Activated naive CD8-positive, alpha-beta T cell treated with anti-CD3 and anti-CD28 coated beads, Interleukin-2, amount 10 ng/mL, durations not matched to agents 7 days and 5 days (primary cell): ENCODE measurements at places on chromosomes 12 and 14. TPM values are rescaled to one million over a fixed set of nuclear protein-coding genes. Genes with fewer than 3 reads are reported as not detected.
A peak's percentile ranks its signal among the peaks of the same experiment; 100 is the strongest.

DNA sequence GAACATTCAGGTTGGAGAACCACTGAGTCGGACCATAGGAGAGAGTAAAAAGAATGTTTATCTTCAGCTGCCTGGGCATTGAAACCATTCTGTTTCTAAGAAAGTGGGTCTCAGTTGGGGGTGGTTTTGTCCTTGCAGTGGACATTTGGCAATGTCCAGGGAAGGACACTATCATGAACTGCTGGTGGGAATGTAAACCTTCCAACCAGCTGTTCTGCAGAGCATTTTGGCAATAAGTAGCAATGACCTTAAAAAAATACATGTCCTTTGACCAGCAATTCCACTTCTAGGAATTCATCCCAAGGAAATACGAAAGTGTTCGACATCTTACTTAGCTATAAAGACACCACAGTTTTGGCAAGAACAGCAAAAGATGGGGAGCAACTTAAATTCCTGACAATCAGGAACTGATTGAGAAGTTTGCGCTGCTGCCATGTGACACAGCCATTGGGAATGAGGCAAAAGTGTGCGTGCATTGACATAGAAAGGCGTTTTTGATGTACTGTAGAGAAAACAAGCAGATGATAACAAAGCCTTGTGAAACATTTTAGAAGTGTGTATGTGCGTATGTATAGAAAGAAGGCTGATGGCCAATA lies 82.9 kb upstream of the MAP1LC3B2 start:
- H3K36me3 ChIP-seq: no peaks in the 10 kb centered on the region
- peaks cover 8% of the 10 kb centered on the region for H3K4me1 ChIP-seq
- H3K27ac ChIP-seq: no peak overlapping the region
- no peak for DNase-seq
- H3K4me3 ChIP-seq: no peak overlapping the region
- peaks cover 6% of the 10 kb centered on the region for H3K27me3 ChIP-seq

DNA sequence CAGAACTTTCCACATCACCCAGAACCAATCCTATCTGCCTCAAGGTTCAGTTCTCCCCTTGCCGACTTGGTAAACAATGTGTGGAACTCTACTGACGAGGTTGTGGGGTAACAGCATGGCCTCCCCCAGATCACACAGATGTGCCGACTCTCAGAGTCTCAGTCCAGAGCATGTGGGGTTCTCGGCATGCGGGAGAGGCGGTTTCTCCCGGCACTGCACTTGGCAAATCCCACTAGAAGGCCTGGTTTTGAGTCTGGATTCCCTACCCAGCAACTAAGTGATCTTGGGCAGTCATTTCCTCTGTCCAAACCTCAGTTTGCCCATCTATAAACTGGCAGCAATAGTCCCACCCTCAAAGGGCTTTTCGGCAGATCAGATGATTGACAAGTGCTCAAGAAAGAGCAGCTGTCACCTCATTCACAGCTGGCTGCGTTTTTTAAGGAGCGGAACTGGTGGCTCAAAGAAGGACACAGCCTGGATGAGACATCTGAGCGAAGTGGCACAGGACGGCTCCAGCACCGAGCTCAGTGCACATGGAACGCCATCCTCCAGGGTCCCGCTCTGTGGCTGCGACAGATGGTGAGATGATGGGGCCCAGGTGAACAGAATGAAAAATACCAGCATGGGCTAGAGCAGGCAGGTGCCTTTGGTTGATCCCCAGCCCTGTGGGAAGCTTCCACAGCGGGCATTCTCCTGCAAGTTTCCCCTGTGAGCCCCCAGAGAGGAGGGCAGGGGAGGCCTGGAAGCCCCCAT lies 7.3 kb downstream of the TESC start:
- peaks cover 4% of the 10 kb centered on the region for H3K27me3 ChIP-seq
- peak overlapping the region; percentile 30 for H3K27ac ChIP-seq
- H3K4me1 ChIP-seq: peaks cover 15% of the 10 kb centered on the region
- H3K36me3 ChIP-seq: peaks cover 25% of the 10 kb centered on the region

DNA sequence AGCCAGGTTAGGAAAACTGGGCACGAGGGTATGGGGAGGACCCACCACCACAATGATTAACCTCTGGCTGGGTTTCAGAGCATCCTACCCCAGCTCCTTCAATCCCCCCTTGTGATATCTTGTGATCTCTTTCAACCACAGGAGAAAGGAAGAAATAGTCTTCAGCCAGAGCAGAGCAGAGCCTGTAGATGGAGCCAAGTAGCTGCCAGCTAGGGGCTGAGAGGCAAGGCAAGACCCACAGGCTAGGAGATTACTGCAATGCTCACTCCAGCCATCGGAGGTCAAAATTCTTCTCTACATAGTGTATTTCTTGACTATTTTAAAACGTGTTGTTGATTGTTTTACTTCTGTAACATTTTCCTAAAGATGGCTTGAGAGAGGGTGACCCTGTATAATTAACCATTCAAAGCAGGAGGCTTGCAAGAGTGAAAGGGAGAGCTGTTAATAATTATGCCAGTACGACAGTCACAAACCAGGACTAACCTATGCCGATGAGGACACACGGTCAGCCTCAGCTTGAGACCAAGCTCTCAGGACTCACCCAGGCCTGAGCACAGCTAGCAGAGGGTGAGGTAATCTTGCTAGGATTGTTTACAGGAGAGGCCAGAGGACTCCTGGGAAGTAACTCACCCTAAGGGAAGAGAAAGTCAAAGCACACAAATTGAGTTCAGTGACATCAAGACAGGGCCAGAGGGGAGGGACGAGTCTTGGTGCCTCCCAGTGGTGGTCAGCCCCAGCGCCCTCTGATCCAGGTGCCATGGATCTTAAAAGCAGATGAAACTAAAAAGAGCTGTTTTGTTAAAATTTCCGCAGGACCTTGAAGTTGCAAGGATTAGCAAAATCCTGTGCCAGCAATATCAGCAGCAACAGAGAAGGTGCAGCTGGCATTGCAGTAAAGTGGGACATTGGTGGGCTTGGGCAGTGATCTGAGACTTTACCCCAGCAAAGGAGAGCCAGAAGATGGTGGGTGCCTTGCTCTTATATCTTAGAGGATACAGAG lies 29.8 kb upstream of the CDKN3 start:
- H3K4me1 ChIP-seq: peaks cover 6% of the 10 kb centered on the region
- H3K4me3 ChIP-seq: no peak overlapping the region
- no peak for DNase-seq
- no peaks in the 10 kb centered on the region for H3K36me3 ChIP-seq

DNA sequence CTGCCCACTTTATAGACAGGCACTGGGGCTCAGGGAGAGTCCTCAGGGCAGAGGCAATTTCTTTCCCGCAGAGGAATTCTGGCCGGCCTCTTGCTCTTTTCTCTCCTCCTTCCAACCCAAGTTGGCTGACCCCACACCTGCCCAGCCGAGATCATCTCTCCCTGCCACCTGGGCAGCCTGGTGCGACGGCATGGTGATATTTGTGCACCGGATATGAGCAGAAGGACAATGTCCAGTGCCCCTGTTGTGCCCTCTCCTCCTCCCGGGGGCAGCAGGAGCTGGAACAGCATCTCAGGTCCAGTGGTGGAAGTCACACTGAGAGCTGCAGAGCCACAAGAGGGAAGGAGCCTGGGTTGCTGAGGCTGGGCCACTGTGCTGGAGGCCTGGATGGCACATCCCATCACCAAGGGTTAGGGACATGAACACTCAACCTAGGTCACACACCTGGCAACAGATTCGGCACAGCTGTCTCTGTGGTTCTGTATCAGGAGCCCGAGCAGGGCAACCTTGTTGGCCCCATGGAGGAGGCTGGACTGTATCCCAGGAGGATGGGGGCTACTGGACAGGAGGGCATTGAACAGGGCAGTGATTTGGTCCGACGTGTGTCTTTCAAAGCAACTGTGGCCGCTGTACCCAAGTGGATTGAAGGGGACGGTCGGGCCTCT lies 57.7 kb upstream of the DIO3 start:
- H3K4me3 ChIP-seq: no peak overlapping the region
- H3K36me3 ChIP-seq: no peaks in the 10 kb centered on the region
- H3K4me1 ChIP-seq: no peaks in the 10 kb centered on the region
- no peak overlapping the region for H3K27ac ChIP-seq
- DNase-seq: no peak

- no peak overlapping the region for H3K4me3 ChIP-seq
- H3K36me3 ChIP-seq: peaks cover 10% of the 10 kb centered on the region
- no peak overlapping the region for H3K27ac ChIP-seq
- H3K27me3 ChIP-seq: no peaks in the 10 kb centered on the region
Measured at GRCh38 chr12:95291501-95291900, 73.9 kb downstream of the VEZT start.

DNA sequence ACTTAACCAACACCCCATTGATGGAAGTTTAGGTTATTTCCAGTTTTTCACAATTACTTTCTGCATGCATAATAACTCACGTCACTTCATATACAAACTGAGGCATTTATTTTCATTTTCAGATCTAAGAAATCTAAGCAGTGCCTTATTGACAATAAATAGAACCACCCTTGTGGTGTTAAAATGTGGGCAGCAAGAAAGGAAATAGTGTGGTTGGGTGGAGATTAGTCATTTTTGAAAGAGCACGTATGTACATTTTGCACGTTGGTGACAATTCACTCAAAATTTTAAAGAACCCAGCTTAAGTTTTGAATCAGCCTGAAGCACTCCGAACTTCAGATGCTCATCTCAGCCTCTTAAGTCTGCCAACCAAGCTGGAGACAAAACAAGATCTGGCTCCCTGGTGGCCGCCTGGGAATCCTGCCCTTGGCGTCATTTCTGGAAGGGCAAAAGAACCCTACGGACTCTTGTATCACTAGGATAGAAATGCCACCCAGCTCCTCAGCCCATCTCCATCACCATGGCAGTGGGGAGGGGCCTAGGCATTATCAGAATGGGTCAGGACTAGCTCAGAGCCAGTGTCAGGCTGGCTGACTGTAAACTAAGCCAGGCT lies 89.5 kb upstream of the BCL2L14 start:
- H3K36me3 ChIP-seq: peaks cover 27% of the 10 kb centered on the region
- peak overlapping the region; percentile 90 for H3K27ac ChIP-seq
- H3K27me3 ChIP-seq: peaks cover 5% of the 10 kb centered on the region
- peaks cover 32% of the 10 kb centered on the region for H3K4me1 ChIP-seq

GALNT4 gene
- total RNA-seq: 15.6 TPM

GRCh38 chr12:93943780-93944179 lies 204.6 kb upstream of the PLXNC1 start:
- H3K4me3 ChIP-seq: no peak overlapping the region
- DNase-seq: no peak
- no peak overlapping the region for H3K27ac ChIP-seq
- H3K4me1 ChIP-seq: no peaks in the 10 kb centered on the region
- H3K36me3 ChIP-seq: no peaks in the 10 kb centered on the region
- H3K27me3 ChIP-seq: peaks cover 4% of the 10 kb centered on the region
